ENCODE measurements at places on chromosomes 7 and 10.

DNA sequence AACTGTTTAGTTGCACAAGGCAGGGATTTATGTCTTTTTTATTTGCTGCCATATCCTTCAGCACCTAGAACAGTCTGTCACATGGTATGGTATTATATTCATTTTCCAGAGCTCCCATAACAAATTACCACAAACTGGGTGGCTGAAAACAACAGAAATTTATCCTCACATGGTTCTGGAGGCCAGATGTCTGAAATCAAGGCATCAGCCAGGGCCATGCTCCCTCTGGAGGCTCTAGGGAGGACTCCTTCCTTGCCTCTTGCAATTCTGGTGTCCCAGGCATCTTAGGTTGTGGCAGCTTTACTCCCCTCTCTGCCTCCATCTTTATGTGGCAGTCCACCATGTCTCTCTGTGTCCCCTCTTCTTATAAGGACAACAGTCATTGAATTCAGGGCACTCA is 43.1 kb downstream of the MET start:
- no peak for DNase-seq

DNA sequence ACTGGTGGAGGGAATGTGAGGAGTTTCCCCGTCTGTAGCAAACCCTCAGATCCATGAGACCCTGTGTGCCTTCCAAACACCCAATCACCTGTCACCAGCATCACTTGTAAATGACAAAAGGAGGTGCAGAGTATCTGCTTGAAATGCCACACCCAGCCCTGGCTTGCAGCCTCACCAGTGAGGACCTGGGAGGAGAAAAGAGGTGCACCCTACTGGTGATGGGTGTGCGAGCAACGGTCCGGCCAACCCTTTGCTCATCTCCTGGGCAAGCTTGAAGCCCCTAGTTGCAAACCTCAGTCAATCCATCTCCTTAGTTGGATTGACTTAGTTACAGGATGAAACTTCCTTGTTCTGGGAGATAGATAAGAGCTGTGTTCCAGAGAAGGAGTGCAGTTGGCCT is 62.4 kb upstream of the WAPL start:
- DNase-seq = no peak

GRCh38 chr7:91233212-91233611 is 31.0 kb upstream of the FZD1 start:
- no peak for DNase-seq

DNA sequence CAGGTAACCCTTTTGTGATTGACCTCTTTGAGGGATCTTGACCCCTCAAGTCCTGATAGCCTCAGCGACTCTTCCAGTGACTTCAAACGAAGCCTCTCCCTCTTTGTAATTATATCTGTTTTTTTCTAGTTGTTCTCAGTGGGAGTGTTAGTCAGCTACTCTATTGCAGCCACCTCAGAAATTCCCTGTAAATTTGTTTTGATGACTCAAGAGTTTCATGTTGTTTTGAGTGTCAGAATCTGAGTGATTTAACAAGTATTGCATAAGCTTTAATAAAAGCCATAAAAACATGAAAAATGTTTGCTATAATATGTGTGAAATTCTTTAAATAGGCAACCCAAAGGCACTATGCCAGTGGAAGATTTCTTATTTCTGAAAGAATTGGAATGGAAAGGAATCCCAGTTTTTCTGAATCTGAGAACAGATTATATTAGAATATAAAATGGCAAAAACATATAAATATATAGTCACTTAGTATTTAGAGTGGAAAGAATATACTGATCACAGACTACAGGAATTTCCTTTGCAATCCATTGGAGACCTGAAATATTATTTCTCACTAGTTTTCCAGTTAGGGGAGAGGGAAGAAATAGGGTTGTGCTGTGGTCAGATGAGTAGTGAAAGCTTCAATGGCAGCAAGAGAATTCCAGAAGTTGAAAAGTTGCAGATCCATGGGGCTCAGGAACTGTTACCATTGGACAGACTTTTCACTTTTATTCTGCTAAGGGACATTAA is 94.4 kb upstream of the SEMA3C start:
- no peak for DNase-seq

- no peak for DNase-seq
Measured at GRCh38 chr7:141287936-141288335, 214.1 kb downstream of the TMEM178B start.

- DNase-seq = no peak
Measured at GRCh38 chr10:697097-697875, 7.8 kb upstream of the DIP2C start.

DNA sequence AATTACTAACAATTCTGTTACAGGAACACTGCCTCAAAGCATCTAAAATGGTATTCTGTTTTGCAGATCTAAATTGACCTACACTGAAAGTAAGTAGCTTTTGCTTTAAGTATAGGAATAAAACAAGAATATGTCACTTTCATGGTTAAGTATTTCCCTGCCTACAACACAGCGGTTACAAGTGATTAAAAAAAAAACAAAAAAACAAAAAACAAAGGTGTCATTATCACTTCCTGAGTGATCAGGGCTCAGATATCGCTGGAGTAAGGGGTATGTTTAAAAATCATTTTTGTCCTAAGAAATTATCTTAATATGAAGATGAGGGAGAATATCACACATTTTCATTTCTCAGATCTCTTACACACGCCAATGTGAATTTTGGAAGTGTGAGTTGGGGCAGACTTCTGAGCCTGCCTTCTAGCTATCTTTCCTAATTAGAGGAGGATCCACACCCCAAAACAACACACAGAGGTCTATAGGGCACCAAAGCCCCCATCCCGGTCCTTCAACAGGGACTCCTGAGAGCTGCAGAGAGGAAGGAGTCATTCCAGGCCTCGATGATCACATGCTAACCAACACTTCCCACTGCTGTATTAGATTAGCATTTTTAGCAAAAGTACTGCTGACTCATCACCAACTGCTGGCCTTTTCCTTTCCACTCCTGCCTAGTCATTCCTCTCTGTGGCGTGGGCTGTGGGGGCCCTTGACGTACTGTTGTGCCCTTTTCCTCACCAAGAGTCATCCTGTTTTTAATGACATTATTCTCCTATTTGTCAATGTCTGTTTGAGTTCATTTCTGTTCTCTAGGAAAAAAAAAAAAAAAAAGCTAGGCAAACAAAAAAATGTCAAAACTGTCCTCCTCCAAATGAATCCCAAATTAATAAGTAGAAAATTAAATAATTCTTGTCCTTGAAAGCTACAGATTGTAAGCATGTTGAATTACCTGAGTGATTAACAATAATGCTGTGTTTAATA is 31.2 kb downstream of the PRTFDC1 start:
- DNase-seq = peak; percentile 11

DNA sequence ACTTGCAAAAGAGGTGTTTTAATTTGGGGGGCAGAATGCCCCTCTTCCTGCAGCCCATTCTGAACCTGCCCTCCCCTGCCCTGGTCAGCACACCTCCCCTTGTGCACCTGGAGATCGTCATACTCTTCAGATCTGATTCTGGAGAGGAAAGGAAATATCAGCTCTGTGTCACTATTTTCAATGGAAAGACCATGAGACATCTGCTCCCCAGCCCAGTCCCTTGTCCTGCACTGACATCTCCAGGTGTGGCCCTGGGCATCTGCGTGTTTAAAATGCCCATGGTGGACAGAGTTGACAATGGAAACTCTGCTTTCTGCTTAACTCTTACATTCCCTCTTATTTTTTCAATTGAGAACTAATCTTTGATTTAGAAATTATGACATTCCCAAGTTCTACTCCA is 41.6 kb upstream of the RASGEF1A start:
- no peak for DNase-seq

DNA sequence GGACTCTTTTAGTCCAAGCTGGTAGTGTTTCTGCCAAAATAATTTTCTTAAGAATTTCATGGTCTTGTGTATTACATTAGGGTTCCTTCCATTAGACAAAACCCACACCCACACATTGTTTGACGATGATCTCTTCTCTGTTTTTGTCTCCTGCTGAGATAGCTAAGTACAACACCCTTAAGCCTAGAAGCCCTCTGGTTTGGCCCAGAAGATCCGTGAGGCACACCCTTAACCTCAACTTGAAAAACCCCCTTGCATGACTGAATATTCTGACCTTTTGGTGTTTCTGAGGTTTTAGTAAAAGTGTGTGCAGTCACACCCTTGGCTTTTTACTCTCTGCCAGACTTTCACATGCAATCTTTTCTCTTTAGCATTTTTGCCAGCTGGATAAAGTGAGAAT is 29.3 kb upstream of the ERCC6 start:
- no peak for DNase-seq

DNA sequence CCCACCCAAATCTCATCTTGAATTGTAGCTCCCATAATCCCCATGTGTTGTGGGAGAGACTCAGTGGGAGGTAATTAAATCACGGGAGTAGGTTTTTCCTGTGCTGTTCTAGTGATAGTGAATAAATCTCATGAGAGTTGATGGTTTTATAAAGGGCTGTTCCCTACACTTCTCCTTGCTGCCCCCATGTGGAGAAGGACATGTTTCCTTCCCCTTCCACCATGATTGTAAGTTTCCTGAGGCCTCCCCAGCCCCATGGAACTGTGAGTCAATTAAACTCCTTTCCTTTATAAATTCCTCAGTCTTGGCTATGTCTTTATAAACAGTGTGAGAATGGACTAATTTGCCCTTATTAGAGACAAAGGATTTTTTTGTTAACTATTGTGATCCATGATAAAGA is 48.5 kb upstream of the MKX start:
- no peak for DNase-seq

GRCh38 chr7:5773661-5774086 is 7.8 kb downstream of the RNF216 start:
- no peak for DNase-seq

DNA sequence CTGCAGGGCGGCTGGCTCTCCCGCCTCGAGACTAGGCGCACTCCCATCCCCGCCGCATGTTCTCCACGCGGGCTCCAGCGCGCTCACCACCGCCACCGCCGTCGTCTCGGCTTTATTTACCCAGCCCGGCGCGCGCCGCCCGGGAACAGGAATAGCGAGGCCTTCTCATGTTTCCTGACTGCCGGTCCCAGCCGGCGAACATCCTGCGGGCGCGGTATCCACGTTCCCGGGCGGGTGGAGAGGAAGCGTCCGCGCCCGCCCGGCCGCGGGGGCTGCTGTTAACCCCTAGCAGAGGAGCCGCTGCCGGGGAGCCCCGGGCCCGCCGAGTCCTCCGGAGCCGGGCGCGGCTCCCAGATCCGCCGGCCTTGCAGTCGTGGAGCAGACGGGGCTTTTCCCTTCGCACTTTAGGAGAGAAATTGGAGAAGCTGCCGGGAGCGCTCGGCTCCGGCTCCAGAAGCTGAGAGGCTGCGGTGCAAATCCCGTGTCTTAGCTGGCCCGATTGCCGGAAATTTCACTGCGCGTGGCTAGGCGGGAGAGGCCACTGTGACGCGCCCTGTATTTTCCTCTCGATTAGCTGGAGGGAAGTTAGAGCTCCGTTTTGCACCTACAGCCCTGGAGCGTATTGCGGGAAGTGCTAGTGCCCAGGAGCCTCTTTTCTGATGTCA is at the start of gene MKX:
Gene MKX, minus strand, starts transcription at position 88 of the 665 bp plus-strand sequence. CDS start 2,404 bp downstream, outside the sequence.
- no peak for DNase-seq

DNA sequence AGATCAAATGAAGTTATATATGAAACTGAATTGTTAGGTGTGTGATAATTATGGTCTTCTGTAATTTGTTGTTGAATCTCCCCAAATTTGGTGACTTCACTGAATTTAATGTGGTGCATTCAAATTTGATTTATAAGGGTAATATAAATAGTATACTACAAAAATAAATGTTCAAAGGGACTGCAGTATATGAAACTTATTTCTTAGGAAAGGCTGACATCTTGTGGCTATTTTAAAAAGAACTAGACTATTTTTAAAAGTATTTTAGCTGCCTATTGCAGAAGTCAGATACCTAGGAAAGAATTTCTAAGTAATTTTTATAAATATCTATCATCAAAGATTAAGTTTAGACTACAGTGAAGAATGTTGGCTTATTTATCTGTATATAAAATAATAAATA is 36.6 kb downstream of the ATRNL1 start:
- DNase-seq = no peak

- no peak for DNase-seq
Measured at GRCh38 chr7:116614499-116615262, 57.3 kb upstream of the MET start.

- no peak for DNase-seq
Measured at GRCh38 chr10:2881720-2882620, 185.4 kb upstream of the PFKP start.

DNA sequence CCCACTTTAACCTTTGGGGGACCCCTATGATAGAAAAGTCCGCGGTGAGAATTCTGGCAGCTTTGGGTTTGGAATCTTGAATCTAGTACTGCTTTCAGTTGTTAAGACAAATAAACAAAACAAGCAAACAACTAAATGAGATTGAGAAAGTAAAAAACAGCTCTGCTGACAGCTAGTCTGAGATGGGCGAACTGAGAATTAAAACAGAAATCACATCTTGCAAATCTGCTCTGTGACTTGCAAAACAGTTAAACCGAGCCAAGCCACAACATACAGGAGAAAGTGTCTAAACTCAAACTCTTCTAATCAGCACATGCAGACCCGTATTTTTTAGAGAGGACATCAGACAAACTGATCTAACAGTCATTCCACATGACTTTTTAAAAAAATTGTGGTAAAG is 110.4 kb downstream of the SH2D4B start:
- DNase-seq = no peak

- no peak for DNase-seq
Measured at GRCh38 chr7:55420530-55420929, 55.4 kb downstream of the LANCL2 start.

DNA sequence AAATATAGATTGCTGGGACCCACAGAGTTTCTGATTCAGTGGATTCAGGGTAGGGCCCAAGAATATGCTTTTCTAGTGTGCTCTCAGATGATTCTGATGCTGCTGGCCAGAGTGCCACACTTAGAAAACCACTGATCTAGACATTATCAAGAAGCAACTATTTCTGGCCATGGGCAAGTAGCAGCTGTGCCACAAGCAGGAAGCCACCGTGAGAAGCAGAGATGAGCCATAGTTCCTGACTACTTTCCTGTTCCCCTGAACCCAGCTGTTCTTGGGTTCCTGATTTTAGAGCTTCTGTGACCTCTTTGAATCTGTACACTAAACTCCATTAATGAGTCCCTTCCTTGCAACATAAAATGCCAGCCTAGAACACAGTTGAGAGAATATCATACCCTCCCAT is 38.1 kb upstream of the PIK3AP1 start:
- no peak for DNase-seq

DNA sequence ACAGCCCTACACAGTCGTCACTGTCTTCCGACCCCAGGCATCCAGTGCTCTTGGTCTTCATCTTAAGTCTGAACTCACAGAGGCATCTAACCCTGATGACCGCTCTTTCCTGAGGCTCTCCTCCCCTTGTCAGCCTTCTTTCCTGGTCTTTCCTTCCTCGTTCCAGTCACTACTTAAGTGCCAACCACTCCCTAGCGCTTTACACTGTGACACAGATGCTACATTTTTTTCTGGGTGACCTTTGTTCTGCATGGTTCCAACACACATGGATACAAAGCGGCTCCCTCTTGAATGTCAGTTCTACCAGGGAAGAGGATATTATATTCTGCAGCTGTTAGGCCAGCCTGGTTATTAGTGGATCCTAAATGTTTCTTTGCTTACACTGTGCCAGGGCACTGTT is 12.7 kb downstream of the YWHAG start:
- DNase-seq = no peak

GRCh38 chr7:146885231-146885630 is 768.6 kb downstream of the CNTNAP2 start:
- DNase-seq = no peak
